ENCODE measurements at places on chromosomes 4 and X. TPM values are rescaled to one million over a fixed set of nuclear protein-coding genes. Genes with fewer than 3 reads are reported as not detected.
A peak's percentile ranks its signal among the peaks of the same experiment; 100 is the strongest.

DNA sequence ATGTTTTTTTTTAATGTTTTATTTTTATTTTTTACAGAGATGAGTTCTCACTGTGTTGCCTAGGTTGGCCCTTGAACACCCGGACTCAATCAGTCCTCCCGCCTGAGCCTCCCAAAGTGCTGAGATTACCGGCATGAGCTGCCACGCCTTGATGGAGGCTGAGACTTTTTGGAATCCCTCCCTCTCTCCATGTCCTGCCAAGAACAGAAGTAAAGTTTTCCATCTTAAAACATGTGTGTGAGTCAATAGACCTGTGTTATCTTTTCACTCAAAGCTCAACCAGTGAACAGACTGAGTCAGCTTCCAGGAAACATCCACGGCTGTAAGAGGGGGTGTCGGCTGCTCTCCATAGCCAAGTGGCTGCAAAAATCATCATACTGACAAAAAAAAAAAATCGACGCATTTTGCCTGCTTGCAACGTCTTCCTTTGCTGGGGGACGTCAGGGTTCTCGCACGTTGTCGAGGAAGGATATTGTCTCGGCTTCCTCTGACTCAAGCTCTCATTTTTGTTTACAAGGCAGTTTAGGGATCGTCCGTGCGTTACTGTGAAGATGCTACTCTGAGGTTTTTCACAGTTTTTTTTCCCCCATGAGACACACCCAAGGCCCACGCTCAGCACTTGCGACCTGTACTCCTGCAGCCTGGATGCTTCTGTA is 10.0 kb upstream of the ASMTL start:
- DNase-seq, result peak; percentile 62

DNA sequence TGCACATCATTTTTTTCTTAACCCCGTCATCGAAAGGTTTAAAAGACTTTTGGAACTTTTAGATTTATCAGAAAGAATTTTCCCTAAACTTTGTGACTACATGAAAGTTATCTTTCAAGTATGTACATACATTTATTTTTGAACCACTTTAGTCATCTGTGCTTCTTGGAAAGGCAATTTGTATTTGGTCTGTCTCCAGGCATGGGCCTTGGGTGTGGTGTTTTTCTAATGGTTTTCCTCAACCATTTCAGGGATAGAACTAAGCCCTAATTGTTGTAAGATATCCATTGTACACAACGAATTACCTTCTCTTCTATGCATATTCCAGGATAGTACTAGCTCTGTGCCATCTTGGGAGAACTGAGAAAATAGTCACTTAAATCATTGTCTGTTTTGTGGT is 191.5 kb upstream of the RPL34 start:
- DNase-seq, result no peak

GRCh38 chr4:86233681-86234080 is 126.2 kb downstream of the MAPK10 start:
- no peak for DNase-seq

GRCh38 chr4:147782087-147782781 is 50.3 kb downstream of the ARHGAP10 start:
- no peak for DNase-seq

GRCh38 chr4:70425306-70425705 is 27.6 kb downstream of the OPRPN start:
- DNase-seq, result no peak

GRCh38 chrX:45007598-45007997 is 134.6 kb downstream of the KDM6A start:
- DNase-seq, result no peak

GRCh38 chrX:11464836-11465463 is 171.7 kb downstream of the AMELX start:
- no peak for DNase-seq

DNA sequence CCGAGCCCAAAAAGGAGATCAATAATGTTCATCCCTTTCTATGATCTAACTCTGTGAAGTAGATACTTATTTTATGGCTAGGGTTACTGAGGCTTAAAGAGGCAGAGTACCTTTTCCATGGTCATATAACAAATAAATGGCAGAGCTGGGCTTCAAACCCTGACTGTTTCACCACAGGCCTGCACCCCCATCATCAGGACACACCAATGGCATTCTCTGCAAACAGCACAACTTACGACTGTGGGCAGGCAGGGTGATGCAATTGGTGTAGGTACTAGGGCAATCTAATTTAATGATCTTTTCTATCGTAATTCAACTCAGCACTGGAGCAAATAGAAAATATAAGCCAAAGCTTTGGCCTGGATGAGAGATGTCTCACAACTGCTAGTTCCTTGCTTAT is 118.8 kb upstream of the CBR4 start:
- no peak for DNase-seq

DNA sequence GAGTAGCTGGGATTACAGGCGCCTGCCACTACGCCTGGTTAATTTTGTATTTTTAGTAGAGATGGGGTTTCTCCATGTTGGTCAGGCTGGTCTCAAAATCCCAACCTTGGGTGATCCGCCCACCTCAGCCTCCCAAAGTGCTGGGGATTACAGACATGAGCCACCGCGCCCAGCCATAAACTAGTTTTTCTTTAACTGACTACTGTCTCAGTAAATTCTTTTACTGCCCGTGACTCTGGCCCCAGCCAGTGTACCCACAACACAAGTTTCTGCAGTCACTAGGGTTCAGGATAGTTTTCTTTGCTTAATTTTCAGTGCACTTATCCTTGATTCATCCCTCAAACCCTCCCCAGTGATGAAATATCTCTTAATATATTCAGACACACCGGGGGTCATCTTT is 8.3 kb downstream of the SHROOM2 start:
- no peak for DNase-seq

- no peak for DNase-seq
These were observed 25.2 kb upstream of the COL25A1 start for GRCh38 chr4:109327641-109328040.

DNA sequence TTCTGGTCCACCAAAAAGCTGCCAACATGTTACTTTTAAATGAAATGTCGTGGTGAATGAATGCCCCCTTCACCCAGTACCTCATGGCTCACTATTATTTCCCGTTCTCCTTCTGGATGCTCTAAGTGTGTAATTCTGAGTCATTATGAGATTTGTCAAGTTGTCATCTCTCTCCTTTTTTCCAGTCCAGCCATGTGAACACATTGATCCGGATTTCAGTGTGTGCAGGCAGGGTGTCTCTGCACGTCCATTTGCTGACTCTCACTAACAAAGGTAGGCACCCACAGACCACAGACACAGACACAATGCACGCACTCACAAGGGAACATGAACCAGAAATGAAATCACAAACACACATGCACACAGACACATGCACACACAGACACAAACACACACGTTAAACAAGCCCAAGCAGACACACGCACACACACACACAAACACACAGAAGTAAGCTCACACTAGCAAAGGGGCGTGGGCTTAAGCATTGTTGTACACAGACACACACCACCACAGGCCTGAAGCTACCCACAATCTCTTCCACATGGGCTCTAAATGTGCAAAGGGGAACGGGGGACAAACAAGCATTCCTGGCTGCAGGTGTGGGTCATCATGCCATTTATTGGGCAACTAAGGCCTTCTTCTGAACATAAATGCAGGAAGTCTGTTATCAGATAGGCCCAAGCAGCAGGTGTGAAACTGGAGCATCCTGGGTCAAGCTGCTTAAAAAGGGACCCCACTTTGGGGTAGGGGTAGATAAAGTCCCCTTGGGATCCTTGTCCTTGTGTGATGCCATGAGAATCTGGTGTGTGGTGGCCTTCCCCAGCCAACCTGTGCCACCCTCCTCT is 58.1 kb downstream of the NBDY start:
- DNase-seq, result no peak

DNA sequence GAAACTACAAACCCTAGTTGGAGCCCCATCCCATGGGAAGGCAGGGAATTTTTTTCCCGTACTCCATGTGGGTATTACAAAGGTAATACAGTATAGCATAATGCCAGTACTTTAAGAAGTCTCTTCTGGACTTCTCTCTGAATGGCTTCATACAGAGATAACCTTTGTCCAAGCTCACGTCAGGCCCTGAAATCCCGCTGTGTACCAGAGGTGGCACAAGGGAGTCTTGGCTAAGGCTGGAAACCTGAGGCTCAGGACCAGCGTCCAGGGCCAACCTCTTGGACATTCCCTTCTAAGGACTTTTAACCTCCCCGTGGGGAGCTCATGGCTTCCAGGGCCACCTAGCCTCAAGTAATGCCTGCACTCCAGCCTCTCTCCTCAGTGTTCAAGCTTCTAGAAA is 338.9 kb upstream of the FAM241A start:
- DNase-seq, result no peak

DNA sequence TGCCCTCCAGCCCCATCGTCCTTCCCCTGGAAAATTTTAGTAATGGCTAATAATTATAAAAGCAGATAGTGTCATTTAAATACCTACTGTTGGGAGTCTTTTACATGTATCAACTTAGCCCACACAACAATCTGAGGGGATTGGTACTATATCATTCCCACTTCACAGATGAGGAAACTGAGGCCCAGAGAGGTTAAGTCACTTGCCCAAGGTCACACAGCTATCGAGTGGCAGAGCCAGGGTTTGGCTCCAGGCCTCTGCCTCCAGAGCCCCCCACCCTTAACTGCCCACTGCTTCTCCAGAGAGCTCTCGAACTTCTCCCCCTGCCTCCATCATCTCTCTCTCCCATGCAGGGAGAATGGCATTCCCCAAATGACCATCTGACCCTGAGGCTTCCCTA is 7.4 kb downstream of the C4orf50 start:
- DNase-seq, result no peak

- DNase-seq, result no peak
These were observed 3.6 kb downstream of the TSPYL2 start for GRCh38 chrX:53085661-53086229.

GRCh38 chr4:2067446-2068197 is 8.5 kb downstream of the NAT8L start:
- no peak for DNase-seq

The PRDM5 gene
- total RNA-seq, result 0.25 TPM

The GYPE gene
- total RNA-seq, result 0.29 TPM

The PNMA6A gene
- total RNA-seq, result 0.16 TPM

The DRP2 gene
- total RNA-seq, result 1.5 TPM

The PDCL2 gene
- not detected for total RNA-seq

The FGFBP2 gene
- total RNA-seq, result 5.6 TPM

The AFM gene
- total RNA-seq, result not detected

The MAGEB1 gene
- total RNA-seq, result not detected

The CYBB gene
- not detected for total RNA-seq

The RXFP1 gene
- not detected for total RNA-seq

The SOWAHB gene
- not detected for total RNA-seq
